ENCODE measurements at places on chromosomes 5 and 9. TPM values are rescaled to one million over a fixed set of nuclear protein-coding genes. Genes with fewer than 3 reads are reported as not detected.

GRCh38 chr5:55146080-55146479 is 13.9 kb upstream of the GPX8 start:
- H3K27ac ChIP-seq = no peak overlapping the region
- no peak for DNase-seq
- peaks cover 67% of the 10 kb centered on the region for H3K27me3 ChIP-seq
- no peak overlapping the region for H3K4me3 ChIP-seq
- H3K4me1 ChIP-seq = no peaks in the 10 kb centered on the region

- no peak overlapping the region for H3K27ac ChIP-seq
- no peaks in the 10 kb centered on the region for H3K4me1 ChIP-seq
- H3K4me3 ChIP-seq = no peak overlapping the region
- no peaks in the 10 kb centered on the region for H3K27me3 ChIP-seq
- DNase-seq = no peak
- no peaks in the 10 kb centered on the region for H3K36me3 ChIP-seq
These were observed 38.5 kb upstream of the CDKN2B start for GRCh38 chr9:22047596-22047995.

DNA sequence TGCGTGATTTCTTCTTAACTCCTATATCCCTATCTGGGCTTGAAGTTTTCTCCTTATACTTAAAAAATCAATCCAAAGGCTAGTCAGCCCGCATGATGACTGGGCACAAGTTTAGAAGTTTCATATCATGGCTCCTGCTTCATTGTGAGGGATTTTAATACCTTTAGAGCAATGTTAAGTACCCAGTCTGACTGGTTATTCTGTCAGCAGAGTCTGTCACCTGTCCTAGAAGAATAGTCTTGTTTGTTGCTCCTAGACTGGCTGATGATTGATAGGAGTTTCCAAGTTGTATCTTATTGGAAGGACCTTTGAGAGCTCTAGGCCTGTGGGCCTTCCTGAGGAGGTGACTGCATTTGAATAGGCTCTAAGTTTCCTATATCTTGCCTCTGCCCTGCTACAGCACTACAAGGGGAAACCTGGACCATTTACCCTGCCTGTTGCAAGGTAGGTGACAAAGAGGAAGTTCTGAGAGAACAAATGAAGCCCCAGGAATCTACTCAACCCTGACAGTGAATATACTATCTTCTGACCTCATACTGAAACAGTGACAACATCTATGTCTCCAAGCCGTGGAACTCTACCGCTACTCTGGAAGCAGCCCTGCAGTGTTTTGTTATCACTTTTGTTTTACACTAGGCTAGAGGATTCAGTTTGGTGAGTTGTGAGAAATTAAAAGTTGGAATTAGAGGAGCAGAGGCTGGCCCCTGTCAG is 66.5 kb downstream of the F2RL2 start:
- no peak overlapping the region for H3K27ac ChIP-seq
- peaks cover 11% of the 10 kb centered on the region for H3K36me3 ChIP-seq
- no peak for DNase-seq
- H3K4me3 ChIP-seq = no peak overlapping the region
- peaks cover 6% of the 10 kb centered on the region for H3K27me3 ChIP-seq
- H3K4me1 ChIP-seq = no peaks in the 10 kb centered on the region

GRCh38 chr5:16669776-16670175 is 53.0 kb upstream of the RETREG1 start:
- peaks cover 39% of the 10 kb centered on the region for H3K36me3 ChIP-seq
- no peak overlapping the region for H3K4me3 ChIP-seq
- H3K4me1 ChIP-seq = peaks cover under 1% of the 10 kb centered on the region
- H3K27ac ChIP-seq = no peak overlapping the region
- no peaks in the 10 kb centered on the region for H3K27me3 ChIP-seq
- no peak for DNase-seq

- no peaks in the 10 kb centered on the region for H3K36me3 ChIP-seq
- DNase-seq = no peak
- H3K27ac ChIP-seq = no peak overlapping the region
- H3K27me3 ChIP-seq = no peaks in the 10 kb centered on the region
- H3K4me1 ChIP-seq = peaks cover 6% of the 10 kb centered on the region
These were observed 108.6 kb downstream of the FGF18 start for GRCh38 chr5:171528036-171528435.

- H3K4me3 ChIP-seq = no peak overlapping the region
- no peaks in the 10 kb centered on the region for H3K4me1 ChIP-seq
- no peak for DNase-seq
- peaks cover 6% of the 10 kb centered on the region for H3K36me3 ChIP-seq
These were observed 259.7 kb downstream of the MED10 start for GRCh38 chr5:6118691-6119090.

The OGN gene
- total RNA-seq = not detected

The STPG3 gene
- total RNA-seq = not detected

The CAMK2A gene
- not detected for total RNA-seq
